Karpas-422 (cell line): ENCODE measurements at places on chromosomes 1 and 21.

DNA sequence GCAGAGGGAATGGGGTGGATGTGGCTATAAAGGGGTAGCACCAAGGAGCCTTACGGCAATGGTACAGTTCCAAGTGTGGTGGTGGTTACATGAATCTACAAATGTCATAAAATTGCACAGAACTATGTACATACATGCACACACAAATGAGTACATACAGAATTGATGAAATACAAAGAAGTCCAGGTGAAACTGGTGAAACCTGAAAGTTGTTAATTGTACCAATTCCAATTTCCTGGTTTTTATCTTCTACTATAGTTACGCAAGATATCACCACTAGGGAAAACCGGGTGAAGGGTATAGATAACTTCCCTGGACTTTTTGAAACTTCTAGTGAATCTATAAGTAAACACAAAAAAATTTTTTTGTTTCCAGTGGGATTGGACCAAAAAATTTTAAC, 18.9 kb downstream of the HSF2BP start:
- no peak for DNase-seq

- no peak for DNase-seq
Measured at GRCh38 chr21:44727321-44727720, 15.9 kb upstream of the TSPEAR start.

GRCh38 chr1:28416509-28417194, 47.1 kb downstream of the PHACTR4 start:
- DNase-seq: no peak

DNA sequence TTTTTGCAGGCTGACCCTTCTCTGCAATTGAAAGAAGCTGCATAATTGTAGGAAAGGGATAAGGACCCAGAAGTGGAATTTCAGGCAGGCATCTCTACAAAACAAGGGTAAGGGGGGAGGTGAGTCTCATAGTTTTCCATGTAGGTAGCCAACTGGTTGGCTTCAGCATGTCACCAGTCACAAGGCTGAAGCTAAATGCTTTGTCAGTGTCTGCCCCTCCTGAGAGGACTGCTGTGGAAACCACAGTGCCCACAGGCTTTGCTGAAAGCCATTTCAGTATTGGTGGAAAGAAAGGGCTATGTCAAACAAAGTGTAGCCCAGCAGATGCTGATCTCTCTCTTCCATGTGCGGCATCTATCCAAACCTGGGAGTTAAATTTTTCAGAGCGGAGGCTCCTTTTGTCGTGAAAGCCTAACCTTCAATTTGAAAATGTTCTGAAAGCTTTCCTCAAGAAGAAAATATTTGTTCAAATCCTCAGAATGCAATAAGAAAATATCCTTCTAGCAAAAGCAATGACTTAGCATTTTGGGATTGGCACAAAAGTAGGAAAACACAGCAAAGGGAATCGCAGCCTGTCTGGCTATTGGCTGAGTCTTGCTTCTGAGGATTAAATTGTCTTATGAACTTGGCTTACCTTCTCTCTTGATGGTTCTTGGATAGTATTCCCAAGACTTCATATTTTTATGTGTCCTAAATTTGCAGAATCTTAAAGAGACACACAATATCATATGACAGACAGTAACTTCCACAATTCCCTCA, 591.7 kb downstream of the PLPP3 start:
- DNase-seq: no peak

DNA sequence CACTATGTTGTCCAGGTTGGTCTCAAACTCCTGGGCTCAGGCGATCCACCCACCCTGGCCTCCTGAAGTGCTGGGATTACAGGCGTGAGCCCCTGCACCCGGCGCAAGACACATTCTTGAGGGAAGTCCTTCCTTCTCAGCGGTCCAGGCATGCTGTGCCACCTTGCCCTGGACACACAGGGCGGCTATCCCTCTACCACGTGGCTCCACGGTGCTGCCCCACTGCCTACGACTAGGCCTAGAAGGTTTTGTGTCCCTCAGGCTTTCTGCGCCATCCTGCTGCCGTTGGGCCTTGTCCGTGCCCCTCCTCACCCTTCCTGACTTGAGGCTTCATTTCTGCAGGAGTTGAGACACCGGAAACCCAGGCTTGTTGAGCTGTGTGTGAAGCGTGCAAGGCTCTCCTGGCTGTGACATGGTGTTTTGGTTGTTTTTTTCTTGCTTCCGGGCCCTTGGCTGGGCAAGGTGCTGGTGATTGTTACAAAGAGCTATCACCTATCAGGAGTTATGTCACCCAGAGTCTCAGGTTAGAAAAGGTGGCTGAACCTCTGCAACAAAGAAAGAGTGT, 13.9 kb downstream of the C1orf174 start:
- DNase-seq: no peak

DNA sequence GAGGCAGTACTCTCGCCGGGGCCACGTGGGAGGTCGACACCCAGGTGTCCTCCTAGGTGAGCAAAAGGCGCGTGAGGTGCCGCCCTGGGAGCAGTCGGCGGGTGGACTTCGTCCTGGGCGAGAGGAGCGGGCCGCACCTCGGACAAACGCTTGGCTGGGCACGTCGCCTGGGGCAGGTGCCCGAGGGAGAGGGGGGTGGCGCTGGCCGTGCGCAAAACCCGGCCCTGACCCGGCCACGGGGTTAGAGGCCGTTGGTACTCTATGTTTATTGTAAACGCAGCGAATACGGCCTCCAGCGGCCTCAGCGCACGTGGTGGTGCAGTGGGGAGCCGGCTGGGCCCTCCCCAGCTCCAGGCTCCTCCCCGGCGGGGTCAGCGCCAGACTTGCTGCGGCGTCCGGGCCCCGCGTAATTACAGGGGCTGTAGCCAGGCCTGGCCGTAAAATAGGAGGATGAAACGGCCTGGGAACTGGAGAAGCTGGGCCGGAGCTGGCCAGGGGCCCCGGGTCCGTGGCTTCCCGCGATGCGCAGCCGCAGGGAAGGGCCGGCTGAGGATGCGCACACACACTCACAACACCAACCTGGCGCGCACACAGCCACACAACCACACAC, 1.6 kb upstream of the EFNA1 start:
- no peak for DNase-seq

GRCh38 chr1:205445646-205445935, 10.3 kb downstream of the BLACAT1 start:
- DNase-seq: no peak

DNA sequence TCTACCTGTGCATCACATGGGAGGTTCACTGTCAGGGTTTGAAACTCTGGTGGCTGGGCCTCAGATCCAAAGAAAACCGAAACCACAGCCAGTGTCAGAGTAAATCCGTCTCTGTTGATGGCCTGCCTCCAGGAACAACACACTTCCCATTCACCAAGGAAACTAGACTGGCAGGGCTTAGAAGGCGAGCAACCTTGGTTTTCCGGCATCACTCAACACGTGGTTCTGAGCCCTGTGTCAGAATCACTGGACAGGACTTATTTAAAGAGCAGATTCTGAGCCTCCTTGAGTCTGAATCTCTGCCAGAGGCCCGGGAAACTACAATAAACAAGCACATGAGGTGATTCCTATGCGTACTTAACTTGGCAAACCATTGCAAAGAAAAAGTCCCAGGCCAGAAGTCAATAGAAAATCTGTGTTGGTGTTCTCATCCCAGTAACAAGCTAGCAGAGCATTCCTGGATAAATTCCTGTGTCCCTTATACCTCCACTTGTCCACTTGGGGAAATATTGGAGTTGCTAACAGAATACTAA, 70.0 kb downstream of the KCTD3 start:
- no peak for DNase-seq

GRCh38 chr1:117810553-117810952, 118.9 kb downstream of the GDAP2 start:
- DNase-seq: no peak

DNA sequence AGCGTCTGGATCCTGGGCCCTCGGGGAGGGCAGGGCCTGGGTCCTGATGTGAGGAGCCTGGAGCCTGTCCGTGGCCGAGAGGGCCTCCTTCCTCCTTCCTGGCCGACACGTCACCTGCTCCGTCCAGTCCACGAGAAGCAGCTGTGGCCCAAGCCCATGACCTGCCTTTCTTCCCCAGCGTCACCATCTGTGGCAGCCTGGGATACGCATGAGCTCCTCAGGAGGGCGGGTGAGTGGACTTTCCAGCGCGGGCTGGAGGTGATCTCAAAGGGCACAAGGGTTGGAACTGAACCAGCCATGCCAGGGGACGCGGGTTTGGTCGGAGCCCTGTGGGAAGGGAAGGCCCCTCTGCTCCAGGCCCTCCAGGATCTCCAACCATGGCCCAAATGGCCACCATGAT, 90.4 kb downstream of the DHRS3 start:
- no peak for DNase-seq

DNA sequence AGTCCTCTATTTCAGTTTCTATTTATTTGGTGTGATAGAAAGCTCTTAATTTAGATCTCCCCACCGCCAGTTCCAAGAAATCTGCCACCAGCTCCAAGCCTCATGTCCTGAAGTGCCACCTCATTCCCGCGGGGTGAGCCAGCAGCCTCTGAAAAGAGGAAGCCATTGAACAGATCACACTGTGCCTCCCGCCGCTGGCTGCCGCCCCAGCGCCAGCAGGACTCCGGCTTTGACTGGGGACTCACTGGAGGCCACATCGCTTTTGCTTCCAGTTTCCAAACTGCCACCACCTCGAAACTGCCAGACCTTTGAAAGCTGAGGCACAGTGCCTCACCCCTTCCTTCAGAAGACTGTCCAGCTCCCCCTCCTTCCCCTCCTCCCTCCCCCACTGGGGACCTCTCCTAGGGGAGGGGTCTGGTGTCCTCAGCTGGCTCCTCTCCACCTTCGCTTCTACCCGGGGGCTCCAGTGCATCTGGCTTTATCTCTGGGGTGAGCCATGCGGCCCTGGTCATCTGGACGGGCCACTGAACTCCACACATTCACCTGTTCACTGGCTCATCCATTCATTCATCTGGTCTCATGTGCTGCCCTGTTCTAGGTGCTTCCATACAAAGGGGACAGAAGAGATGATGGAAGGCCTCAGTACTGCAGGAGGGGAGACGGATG, 58.9 kb downstream of the VPS26C start:
- DNase-seq: peak; percentile 81

DNA sequence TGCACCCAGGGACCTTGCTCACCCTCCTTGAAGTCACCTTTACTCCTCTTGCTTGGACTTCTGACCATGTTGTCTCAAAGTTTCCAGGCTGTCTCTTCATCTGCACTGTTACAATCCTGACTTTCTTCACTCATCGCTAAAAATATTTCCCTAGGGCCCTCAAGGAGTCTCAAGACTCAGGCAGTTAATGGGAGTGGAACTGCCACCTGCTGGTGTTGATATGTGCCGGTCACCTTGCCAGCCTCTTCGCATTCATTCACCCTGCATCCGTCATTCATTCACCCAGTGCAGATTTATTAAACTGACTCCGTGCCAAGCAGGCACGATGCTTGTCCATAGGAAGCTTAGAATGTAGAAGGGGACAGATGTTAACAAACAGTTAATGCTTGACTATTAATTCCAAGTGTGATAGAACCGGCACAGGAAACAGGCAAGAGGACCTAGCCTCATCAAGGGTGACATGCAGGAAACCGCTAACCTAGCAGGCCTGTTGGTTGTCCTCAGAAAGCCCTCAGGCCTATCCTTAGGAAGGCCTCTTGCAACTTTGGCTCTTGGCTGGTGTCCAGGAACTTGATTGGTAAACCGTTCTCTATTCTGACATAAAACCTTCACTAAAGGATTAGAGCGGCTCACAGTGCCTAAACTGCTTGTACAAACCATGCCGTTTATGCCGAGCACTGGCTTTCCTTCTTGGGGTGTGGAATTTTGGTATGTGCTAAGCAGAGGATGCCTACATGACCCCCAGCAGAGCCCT, 342.2 kb downstream of the CAMTA1 start:
- no peak for DNase-seq
